ENCODE measurements at places on chromosomes 5 and 9. TPM values are rescaled to one million over a fixed set of nuclear protein-coding genes. Genes with fewer than 3 reads are reported as not detected.

The AK3 gene
- 50.4 TPM for total RNA-seq

The FCN1 gene
- not detected for total RNA-seq

The TSSK1B gene
- total RNA-seq = 0.14 TPM

The FAM81B gene
- total RNA-seq = not detected

The SLC25A2 gene
- total RNA-seq = not detected

The OR1Q1 gene
- total RNA-seq = not detected

The CATSPER3 gene
- total RNA-seq = not detected

The TRAPPC13 gene
- total RNA-seq = 12.4 TPM

The ZMAT2 gene
- total RNA-seq = 33.2 TPM

The INSL4 gene
- total RNA-seq = 1.0 TPM

The SPATA31D4 gene
- not detected for total RNA-seq

The ANKRD18A gene
- 0.98 TPM for total RNA-seq

The CCDC171 gene
- 0.49 TPM for total RNA-seq

All from airway epithelial cell (primary cell).